ENCODE measurements at places on chromosomes 1 and 21.

- DNase-seq: no peak
These were observed 6.5 kb upstream of the IGSF3 start for GRCh38 chr1:116674011-116674531.

- no peak for DNase-seq
These were observed 234.2 kb upstream of the FGGY start for GRCh38 chr1:59062743-59063142.

DNA sequence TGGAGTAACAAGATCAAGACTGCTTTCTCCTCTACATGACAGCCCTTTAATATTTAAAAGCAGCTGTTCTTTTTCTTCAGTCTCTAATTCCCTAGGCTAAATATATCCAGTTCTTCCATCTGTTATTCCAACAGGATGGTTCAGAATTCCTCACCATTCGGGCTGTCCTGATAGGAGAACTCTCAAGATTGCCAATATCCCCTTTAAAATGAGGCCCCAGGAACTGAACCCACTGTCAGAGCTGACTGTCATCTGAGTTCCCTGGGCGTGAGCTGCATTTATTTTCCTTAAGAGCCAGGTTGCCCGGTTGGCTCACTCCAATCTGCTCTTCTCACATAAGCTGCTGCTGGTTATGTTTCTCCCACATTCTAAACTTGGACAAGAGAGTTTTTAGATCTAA, 177.6 kb downstream of the MIS18A start:
- DNase-seq: no peak

DNA sequence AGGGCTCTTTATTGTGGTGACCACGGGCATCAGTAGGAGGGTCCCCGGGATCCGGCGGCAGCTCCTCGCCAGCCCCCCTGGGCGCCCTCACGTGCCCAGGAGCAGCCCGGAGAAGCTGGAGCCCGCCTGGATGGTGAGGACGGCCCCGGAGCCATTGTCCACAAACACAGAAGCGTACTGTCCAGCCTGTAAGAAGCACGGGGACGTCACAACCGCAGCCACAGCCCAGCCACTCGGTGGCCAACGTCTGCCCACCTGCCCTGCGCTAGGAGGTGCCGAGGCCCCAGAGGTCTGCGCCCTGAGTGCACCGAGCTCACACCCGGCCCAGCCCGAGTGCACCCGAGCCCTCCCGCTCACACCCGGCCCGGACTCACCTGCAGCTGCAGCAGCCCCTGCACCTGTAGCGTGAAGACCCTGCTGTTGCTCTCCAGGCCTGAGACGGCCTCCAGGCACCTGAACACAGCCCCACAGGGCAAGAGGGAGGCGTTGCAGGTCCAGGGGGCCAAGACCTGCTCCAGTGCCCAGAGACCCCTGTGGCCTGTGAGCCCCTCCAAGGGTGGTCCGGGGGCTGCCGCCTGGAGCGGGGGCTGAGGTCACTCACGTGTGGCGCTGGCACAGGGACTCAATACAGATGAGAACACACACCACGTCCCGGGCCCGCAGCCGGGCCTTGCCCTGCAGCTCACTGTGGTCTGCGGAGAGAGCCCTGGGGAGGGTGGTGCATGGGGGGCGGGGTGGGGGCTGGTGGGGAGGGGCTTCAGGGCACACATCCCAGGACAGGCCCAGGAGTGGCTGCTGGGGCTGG, 3.9 kb downstream of the C1QTNF12 start:
- DNase-seq: no peak

GRCh38 chr1:193448682-193449461, 262.5 kb upstream of the B3GALT2 start:
- DNase-seq: no peak

DNA sequence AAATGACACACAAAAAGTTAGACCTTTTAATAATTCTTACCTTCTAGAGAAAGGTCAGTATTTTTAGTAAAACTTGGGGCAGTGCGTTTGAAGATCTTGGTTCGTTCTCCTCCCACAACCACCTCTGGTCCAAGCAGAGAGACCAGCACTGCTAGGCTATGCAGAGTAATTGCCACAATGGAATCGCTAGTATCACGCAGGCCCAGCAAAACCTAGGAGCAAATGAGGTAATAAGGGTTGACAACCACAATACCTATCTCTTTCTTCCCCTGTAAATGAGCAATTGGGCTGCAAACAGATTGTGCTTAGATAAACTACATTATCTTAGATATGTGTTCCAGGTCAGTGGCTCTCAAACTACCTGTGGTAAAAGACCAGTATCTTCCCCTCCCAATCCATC, 34.7 kb downstream of the SCYL3 start:
- DNase-seq: no peak

- no peak for DNase-seq
These were observed 363.1 kb upstream of the ADGRL2 start for GRCh38 chr1:81437649-81438048.

DNA sequence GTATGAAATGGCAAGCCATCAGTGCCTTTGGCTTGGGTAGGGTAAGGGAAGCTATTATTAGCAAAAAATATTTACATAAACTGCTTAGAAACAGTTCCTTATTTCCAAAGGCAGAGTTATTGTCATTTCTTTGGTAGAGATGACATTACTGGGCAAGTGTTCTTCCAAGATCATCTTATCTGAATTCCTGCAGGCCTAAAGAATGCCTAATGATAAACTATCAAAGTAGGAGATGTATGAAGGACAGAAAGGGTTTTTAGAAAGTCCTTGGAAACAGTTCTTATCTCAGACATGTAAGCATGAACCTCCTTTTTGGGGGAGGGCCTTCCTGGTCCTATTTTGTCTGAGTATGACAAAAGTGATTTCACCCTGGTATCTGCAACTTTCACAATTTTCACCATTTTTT, 5.1 kb upstream of the FRRS1 start:
- DNase-seq: no peak

- no peak for DNase-seq
These were observed 4.2 kb upstream of the RXRG start for GRCh38 chr1:165449131-165449530.

DNA sequence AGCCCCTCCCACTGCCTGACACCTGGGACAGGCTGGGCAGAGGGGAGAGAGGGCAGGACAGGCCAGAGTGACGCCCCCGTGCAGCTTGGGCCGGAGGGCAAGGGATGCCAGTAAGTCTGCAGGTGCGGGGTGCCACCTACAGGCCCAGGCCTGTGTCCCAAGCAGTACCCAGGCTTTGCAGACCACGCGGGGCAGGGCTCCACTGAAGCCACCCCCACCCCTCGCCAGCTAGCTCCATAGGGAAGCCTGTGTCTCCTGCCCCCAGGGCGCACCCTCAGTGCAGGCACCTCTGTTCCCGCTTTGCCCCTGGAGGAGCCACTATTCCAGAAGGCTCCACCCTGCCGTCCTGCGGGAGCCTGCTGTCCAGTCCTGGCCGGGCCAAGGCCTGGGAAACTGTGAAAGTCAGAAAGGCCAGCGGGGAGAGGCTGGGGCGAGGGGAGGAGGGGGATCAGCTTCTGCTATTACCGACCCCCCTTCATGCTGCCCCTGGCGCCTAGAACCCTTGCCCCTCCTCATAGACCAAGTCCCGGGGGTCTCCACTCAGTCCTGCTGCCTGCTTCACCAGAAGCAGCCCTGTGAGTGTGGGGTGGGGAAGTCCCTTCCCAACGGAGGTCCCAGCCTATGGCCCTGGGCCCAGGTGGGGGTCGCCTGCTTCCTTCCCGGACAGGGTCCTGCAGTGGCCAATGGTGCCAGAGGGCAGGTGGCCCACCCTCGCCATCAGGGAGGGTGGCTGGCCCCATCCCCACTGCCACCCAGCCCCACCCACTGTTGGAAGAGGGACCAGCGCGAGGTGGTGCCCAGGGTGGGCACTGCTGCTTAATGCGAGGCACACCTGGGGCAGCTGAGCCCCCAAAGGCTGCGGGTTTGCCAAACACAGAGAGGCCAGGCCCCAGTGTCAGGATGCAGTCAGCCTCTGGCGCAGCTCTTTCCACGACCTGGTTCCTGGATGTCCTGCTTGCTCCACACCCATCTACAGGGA, 54.4 kb downstream of the KCNAB2 start:
- no peak for DNase-seq

DNA sequence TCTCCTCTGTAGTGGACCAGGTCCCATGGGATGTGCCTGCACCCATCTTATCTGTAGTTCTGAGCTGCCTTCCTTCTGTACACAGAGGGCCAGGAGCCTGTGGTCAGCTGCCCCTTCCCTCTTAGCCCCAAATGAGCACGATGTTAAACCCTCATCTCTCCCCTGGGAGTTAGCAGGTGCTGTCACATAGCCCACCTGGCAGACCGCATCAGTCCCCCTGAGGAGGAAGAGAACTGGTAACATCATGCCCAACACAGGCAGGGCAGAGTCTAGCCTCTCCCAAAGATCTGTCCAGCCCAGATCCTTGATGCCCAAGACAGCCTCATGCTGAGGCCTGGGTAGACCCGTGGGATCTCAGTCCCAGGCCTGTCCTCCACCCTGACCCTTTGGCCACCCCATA, 4.7 kb downstream of the TIE1 start:
- DNase-seq: no peak

DNA sequence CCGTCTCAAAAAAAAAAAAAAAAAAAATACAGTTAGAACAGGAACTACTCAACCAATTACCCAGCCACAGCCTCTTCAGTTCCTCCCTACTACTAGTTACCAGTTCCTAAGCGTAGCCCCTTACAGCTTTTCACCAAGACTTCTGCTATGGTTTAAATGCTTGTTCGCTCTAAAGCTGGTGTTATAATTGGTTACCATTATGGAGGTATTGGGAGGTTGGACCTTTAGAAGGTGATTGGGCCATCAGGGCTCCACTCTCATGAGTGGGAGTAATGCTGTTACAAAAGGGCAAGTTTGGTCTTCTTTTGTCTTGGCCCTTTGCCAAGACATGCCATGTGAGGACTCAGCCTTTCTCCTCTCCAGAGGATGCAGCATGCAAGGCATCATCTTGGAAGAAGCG, 3.0 kb upstream of the SMPDL3B start:
- DNase-seq: no peak

DNA sequence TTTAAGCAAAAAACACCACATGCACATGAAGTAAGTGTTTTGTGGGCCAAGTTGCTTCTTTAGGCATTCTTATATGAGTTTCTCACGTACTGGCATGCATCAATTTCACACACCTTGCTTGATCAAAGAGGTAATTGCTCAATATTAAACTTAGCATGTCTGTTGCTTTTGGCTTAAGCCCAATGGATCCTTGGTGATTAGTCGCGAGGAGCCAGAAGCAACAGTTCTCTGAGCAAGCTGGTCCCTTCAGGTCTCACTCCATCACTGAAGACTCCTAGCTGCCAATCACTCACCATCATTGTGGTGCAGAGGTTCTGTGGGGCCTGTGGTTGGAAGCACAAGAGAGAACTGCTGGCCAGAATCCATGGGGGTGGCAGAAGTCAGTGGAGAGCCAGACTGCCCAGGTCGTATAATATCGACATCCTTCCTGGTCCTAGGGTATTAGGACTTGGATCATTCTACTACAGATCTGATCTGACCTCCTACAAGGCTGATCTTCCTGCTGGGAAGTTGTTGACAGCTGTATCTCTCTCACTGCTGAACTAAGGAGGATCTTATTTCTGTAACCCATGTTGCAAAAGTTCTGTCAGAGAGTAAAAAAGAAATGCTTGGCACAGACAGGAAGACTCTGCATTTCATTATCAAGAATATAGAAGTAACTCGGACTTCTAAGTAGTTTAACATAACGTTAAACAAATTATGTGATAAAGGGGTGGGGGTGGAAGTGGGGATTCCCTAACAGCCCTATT, 140.5 kb downstream of the NTPCR start:
- DNase-seq: no peak

- DNase-seq: no peak
These were observed 2.0 kb downstream of the ZMYM6 start for GRCh38 chr1:35029761-35030160.

DNA sequence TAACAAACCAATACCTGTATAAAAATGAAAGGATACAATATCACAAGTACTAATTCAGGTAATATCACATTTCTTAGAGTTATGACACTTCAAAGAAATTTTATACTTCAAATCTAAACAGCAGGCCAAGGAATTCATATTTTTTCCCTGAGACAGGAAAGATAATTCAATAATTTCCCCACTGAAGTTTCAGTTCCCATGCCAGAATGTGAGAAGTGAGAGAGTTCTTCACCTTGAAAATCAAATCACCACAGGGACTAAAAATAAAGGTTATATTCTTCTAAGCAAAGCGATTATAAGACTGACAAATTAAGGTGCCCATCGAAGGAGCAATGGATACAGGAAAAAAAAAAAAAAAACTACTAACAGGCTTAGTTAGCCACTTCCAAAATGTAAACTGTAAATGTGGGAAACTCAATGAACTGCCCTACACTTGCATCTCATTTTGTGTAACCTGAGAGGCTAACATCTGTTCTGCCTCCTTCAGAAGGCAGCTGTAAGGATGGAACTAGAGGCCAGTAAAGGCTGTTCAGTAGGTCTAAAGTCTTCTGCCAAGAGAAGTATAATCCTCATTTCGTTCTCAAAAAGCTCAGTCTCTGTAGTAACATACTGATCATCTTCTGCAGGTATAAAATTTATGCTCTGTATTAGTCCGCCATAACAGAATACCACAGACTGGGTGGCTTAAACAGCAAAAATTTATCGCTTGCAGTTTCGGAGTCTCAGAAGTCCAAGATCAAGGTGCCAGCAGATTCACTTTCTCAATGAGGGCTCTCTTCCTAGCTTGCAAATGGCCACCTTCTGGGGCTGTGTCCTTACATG, 127.8 kb downstream of the RERE start:
- no peak for DNase-seq

- no peak for DNase-seq
These were observed 100.1 kb upstream of the IGSF21 start for GRCh38 chr1:18007391-18008041.

DNA sequence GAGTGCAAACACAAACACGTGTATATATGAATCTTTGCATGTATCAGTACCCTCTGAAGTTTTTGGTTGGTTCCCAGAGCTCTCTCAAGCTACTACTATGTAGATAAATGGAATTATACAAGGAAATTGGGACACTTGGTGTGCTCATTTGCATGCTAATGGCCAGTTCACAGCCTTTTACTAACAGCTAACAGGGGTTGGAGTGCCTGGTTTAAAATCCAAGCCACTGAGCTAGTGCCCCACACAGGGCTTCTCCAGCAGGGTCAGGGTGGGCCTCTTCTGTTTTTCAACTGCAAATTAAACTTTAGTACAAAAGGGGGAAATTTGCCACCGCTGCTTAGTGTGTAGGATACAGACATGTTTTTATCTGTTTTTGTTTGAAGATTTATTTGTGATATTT, 121.0 kb downstream of the ATP5PO start:
- no peak for DNase-seq

GRCh38 chr1:228274452-228275178, 66.8 kb downstream of the OBSCN start:
- no peak for DNase-seq
